ENCODE measurements at places on chromosomes 2 and 18.

GRCh38 chr2:85266146-85267041 lies 61.4 kb downstream of the TGOLN2 start:
- DNase-seq = peak; percentile 74

DNA sequence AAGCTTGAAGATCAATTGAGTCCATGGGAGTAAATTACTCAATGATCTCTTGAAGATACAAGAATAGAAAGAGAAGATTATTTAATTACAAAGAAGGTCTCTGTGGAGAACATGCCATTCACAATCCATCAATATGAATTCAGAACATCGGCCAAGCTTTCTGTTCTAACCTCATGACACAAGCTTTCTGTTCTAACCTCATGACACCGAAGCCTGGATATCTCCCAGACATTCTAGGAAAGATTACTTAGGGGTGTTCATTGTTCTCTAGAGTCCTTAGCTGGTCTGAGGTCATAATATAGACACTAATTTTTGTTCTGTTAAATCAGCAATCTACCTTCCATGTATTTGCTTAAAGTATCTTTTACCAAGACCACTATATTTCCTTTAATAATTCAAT lies 95.5 kb downstream of the RDH14 start:
- DNase-seq = no peak

GRCh38 chr2:150520887-150521664 lies 33.6 kb upstream of the RND3 start:
- DNase-seq = no peak

DNA sequence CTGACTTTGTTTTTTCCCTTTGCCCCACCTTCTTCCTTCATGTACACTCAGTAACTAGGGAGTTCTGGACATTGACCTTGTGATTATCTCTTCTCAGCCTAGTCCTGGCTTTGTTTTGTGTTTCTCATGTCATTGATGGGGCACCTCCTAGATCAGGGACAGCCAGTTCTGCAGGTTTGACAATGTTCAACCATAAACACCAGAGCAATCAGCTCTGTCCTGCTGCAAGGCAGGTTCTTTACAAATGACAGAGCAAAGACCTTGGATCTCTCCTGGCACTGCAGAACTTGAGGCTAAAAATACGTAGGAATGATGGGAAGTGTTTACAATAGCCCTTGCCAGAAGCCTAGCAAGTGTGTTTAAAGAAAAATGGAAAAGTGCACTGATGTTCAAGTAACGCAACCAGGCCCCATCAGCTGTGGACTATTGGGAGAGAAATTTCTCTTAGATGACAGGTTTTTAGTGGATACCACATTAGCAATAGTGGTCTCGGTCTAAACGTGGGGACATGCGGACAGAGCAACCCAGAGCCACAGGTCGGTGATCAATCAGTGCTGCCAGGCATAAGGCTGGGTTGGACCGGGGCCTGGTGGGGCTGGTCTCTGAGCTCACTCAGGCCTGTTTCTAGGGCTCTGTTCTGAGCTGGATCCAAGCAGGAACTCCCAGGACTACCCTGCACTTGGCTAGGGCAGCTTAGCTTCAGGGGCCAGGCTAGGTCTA lies 76.8 kb downstream of the SOWAHC start:
- no peak for DNase-seq

GRCh38 chr2:237939251-237939650 lies 27.6 kb upstream of the UBE2F start:
- no peak for DNase-seq

Data from activated CD4-positive, alpha-beta T cell treated with anti-CD3 and anti-CD28 coated beads, Interleukin-10, Interleukin-2, amounts not matched to agents 100 ng/mL and 50 ng/mL, durations not matched to agents 16 hours and 8 hours (primary cell).